SW 1271 (cell line): ENCODE measurements at places on chromosomes 5 and 9.

DNA sequence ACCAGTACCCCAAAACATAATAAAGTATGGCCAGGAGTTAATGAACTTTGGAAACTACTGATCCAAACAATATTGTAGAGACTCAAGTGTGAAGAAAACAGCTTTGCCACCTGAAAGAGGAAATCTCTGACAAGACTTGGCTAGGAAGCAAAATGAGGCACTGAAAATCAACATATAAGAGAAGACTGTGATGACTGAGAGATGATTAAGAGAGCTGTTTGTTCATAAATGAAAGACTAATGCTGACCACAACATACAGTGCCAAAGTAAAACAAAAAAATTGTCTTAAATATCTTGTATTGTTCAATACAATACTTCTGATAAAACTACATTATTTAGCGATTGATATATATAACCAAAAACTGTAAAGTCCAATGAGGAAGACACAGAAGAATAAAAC is 7.2 kb downstream of the RC3H2 start:
- DNase-seq = no peak

DNA sequence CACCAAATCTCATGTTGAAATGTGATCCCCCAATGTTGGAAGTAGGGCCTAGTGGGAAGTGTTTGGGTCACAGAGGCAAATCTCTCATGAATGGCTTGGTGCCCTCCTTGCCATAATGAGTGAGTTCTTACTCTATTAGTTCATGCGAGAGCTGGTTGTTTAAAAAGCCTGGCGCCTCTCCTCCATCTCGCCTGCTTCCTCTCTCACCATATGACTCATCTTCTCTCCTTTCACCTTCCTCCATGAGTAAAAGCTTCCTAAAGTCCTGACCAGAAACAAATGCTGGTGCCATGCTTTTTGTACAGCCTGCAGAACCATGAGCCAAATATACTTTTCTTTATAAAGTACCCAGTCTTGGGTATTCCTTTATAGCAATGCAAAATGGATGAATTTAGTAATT is 20.9 kb upstream of the ARHGAP26 start:
- no peak for DNase-seq

DNA sequence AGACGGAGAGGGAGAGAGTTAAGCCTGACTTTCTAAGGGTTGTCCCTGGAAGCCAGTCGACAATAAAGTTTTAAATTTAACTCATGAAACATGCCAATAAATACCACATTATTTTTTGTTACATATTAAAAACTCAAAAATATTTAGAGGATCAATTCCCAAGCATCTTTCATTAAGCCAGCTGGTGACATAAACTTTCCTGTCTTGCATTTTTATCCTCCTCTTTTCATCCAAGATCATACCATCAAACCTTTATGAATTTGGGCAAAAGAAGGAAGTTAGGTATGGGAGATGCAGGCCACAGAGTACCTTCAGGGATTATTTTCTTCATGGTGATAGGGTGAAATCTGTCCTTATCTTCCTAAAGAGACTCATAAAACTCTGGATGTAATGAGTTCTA is 178.3 kb upstream of the FBXL17 start:
- no peak for DNase-seq

- no peak for DNase-seq
These were observed 112.4 kb upstream of the ACOT12 start for GRCh38 chr5:81506378-81506777.

- DNase-seq = no peak
These were observed 1672.9 kb upstream of the WWC1 start for GRCh38 chr5:166618526-166618925.

- DNase-seq = no peak
These were observed 104.6 kb upstream of the SARDH start for GRCh38 chr9:133842721-133843227.
